ENCODE measurements at places on chromosomes 1 and 21.

- no peak for DNase-seq
These were observed 41.0 kb upstream of the HAO2 start for GRCh38 chr1:119327450-119328155.

GRCh38 chr1:160821627-160822026 is 25.7 kb downstream of the LY9 start:
- DNase-seq = no peak

- DNase-seq = no peak
These were observed 847 bp upstream of the RORC start for GRCh38 chr1:151832318-151832980.

DNA sequence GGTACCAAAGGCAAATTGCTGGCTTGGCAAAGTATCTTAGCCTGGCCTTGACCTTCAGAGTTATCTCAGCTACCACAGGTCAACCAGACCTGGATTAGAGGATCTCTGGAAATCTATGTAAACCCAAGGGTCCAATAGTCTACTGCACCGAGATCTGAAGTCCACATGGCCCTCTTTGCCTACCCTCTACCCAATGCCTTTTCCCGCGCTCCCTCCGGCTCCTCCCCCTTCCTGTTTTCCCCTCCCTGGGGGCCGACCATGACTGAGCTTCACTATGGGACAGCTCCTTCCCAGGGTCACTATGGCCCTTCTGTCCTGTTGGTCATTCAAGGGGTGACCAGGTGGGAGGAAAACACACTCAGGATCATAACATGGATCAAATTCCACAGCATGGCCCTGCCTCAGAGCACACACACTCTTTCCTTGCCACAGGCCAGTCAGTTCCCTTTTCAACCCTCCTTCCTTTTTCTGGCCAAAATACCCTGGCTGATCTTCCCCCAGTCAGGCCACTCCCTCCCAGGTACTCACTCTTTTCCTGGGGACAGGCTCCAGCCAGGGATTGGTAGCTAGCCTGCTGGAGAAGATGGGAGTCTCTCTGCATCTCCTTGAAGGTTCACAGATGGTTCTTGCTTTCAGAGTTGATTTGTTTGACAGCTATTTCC is 19.1 kb upstream of the TMEM183A start:
- no peak for DNase-seq

DNA sequence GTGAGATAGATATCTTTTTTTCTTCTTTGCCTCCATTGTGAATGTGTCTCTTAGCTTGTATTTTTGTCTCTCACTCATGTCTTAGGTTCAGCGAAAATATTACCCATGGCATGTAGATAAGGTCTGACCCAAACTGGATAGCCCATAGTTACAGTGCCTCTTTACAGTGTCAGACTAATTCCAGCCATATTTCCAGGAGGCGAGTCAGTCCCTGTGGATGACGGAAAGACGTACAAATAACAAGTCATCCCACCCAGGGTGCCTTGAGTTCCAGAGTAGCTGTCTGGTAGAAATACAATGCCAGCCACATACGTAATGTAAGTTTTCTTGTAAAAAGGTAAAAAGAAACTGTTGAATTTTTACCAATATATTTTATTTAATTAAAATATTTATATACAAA is 157.3 kb downstream of the ZNF281 start:
- DNase-seq = no peak

DNA sequence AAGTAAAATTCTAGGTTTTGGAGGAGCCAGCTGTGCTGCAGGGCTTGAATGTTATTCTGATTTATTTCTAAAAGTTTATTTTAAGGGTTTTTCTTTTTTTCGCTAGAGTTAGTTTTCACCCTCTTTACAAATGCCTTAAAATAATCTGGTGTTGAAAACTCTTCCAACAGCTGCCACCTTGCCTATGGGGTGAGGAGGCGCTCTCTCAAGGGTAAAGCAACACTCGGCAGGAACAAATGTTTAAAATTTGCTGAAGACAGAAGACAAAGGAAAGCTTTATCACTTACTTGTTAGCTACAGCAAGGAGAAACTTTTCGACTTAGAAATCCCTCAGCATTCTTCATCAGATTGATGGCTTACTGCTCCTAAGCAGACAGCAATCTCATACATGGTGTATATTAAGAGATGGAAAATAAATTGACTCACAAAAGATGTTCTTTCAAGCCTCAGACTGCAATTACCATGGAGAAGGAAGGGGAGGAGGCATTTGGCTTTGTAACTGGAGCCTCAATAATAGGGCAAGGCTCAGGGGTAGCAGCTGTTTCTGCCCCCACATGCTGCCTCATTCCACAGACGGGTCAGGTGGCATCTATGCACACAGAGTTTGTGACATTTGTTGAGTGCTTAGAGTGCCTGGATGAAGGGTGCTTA is 79.8 kb upstream of the RALGPS2 start:
- no peak for DNase-seq

- no peak for DNase-seq
These were observed 40.7 kb downstream of the RIPK4 start for GRCh38 chr21:41726058-41726558.

GRCh38 chr21:39666026-39666425 is 53.3 kb downstream of the B3GALT5 start:
- DNase-seq = no peak

DNA sequence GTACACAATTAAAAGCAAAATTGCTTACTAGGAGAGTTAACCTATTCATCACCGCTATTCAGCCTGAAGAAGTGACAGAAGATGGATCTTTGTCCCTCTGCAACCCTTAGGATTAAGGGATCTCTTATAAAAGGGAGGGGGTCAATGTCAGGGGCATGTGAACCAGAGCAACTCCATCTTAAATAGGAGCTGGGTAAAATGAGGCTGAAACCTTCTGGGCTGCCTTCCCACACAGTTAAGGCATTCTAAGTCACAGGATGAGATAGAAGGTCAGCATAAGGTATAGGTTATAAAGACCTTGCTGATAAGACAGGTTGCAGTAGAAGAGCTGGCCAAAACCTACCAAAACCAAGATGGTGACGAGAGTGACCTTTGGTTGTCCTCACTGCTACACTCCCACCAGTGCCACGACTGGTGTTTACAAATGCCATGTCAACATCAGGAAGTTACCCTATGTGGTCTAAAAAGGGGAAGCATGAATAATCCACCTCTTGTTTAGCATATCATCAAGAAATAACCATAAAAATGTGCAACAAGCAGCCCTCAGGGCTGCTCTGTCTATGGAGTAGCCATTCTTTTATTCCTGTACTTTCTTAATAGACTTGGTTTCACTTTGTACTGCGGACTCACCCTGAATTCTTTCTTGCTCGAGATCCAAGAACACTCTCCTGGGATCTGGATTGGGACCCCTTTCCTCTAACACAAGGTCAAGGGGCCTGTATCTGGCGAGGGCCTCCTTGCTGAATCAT is 35.3 kb upstream of the NEK2 start:
- no peak for DNase-seq

GRCh38 chr1:205061227-205061626 is 18.2 kb downstream of the CNTN2 start:
- DNase-seq = no peak

GRCh38 chr1:28456078-28456477 is 49.8 kb upstream of the RCC1 start:
- no peak for DNase-seq

GRCh38 chr1:39360731-39361130 is 130.7 kb upstream of the BMP8A start:
- no peak for DNase-seq

DNA sequence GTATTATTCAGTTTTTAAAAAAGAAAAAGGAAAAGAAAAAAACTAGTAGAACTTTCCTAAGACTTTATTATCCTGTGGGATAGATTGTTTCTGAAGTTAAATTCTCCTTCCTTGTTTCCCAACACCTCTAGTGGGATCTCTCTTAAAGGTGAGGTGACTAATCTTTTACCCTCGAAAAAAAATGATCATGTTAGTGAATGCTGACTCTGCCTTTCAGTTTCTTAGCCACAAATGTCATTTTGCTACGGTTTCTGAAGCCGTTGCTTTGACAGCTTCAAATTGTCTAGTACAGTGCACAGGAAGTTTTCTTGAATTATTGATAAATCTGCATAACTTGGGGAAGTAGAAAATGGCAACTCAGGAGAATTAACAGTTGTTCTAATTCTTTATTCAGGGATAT is 13.0 kb upstream of the NEK7 start:
- DNase-seq = no peak

GRCh38 chr1:43227143-43227764 is 42.5 kb upstream of the TMEM125 start:
- peak; percentile 80 for DNase-seq

GRCh38 chr1:83815330-83815729 is 183.6 kb downstream of the TTLL7 start:
- no peak for DNase-seq

DNA sequence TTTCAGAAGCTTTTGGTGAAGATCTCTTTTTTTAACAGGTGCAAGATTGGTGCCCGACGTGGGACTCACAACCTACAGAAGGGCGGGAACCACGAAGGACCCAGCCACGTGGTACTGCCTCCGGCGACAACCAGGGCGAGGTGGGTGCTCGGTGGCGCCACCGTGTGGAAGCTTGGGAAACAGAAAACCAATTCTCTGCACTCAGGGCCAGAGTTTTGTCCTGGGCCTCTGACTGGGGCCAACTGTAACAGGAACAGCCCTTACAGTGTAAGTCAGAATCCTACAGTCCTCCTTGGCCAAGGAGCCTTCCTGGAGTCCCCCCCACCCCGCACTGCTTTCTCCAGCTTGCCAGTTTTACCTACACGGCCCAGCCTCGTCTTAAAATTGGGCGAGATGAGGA is 11.6 kb upstream of the S100A7A start:
- no peak for DNase-seq

GRCh38 chr21:45424854-45425795 is 20.2 kb downstream of the COL18A1 start:
- no peak for DNase-seq

DNA sequence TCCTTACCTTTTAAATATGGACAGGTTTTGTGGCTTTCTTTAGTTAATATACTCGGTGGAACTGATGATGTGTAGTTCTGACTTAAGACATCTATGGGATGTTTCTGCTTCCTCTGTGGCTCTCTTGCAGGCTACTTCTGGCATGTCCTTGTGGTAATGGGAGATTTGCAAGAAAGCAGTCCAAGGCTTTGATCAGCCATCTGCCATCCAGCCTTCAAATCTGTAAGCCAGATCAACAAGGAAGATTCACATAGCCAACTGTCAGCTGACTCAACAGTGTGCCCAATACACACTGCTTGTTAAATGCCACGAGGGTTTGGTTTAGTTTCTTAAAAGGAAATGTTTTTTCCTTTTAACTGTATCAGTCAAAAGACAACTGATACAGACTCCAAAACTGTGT is 722.2 kb upstream of the CHRM3 start:
- DNase-seq = no peak

DNA sequence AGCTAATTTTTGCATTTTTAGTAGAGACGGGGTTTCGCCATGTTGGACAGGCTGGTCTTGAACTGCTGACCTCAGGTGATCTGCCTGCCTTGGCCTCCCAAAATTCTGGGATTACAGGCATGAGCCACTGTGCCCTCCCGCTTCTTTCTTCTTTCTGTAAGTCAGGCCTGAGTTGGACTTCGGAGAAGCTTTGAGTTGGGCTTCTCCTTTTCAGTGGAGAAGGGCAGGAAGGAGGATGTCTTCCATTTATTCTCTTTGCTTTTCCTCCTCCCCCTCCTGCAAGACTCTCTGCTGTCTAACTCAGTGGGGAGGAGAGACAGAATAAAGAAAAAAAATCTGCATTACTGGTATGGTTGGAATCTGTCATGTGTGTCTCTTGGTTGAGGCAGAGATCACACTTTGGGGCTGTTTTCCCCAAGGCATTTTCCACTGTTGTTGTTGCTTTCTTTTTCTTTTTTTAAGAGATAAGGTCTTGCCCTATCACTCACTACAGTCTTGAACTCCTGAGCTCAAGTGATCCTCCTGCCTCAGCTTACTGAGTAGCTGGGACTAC is 13.2 kb upstream of the DEGS1 start:
- no peak for DNase-seq

- peak; percentile 79 for DNase-seq
These were observed 9.8 kb upstream of the MDM4 start for GRCh38 chr1:204506201-204506968.

Measured in LoVo (cell line).